Activated naive CD8-positive, alpha-beta T cell treated with anti-CD3 and anti-CD28 coated beads for 36 hours (primary cell): ENCODE measurements at places on chromosomes 7 and 10.

- DNase-seq, result no peak
Measured at GRCh38 chr7:132738254-132738653, 162.0 kb upstream of the PLXNA4 start.

DNA sequence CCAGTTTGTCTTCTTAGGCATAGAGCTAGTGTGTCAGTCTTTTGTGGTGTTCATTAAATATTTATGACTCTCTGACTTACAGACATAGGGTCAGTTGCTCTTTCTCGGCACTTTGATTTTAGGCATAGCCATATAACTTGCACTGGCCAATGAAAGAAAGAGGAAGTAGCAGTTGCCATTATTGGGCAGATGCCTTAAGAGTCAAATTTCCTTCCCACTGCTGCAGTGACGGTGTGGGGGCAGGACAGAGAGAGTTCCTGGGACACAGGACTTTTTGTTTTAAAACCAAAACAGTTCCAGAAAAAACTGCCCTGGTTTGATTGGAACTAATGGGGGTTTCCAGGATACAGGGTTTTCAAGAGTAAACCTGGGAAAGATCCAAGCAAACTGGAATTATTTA, 60.2 kb upstream of the PHF14 start:
- DNase-seq, result no peak

DNA sequence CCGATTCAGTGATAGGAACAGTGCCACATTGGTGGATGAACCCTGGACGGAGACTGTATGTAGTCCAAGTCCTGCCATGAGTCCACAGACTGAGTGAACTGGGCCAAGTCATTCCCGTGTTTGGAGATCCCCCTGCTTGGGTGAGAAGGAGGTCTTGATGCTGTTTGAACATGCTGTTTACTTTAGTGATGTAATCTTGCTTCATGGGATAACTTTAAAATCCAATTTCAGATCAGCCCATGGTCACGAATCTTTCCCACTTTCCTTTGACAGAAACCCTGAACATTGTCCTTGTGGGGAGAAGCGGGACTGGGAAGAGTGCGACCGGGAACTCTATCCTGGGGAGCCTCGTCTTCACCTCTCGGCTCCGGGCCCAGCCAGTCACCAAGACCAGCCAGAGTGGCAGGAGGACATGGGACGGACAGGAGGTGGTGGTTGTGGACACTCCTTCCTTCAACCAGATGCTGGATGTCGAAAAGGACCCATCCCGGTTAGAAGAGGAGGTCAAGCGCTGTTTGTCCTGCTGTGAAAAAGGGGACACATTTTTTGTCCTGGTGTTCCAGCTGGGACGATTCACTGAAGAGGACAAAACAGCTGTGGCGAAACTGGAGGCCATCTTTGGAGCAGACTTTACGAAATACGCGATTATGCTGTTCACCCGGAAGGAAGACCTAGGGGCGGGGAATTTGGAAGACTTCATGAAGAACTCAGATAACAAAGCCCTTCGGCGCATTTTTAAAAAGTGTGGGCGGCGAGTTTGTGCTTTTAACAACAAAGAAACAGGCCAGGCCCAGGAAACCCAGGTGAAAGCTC, 26.6 kb downstream of the GIMAP8 start:
- peak; percentile 35 for DNase-seq

DNA sequence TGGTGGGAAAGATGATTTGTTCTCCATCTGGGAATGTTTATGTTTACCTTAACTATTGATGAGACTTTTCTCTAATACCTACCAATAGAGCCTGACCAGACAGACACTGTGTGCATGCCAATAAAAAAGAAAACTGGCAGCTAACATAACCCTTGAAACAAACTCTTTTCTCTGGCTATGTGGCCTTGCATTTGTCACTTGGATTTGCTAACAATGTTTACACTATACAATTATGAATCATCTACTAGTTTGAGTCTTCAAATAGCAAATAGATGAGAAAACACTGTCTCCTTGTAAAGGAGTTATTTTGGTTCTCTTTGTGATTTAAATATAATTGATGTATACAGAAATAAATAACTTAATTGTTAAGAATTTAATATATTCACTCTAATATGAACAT, 273.1 kb downstream of the SEMA3D start:
- DNase-seq, result no peak

- DNase-seq, result no peak
Measured at GRCh38 chr7:66454600-66455225, 174.0 kb upstream of the KCTD7 start.

DNA sequence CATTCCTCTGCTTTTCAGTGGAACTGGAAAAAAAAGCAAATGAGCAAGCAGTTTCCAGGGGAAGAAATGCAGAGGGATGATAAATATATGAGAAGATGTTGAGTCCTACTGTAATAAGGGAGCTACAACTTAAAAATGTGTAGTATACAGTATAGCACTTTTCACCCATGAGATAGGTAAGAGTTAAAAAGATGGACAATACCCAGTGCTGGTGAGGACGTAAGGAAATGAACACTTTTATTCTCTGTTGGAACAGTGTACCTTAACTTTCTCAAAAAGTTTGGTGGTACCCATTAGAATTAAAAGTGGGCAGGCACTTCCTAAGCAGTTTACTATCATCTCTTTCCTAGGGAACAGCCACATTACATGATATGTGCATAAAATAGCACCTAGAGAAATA, 2.7 kb upstream of the FAM170B start:
- DNase-seq, result no peak

DNA sequence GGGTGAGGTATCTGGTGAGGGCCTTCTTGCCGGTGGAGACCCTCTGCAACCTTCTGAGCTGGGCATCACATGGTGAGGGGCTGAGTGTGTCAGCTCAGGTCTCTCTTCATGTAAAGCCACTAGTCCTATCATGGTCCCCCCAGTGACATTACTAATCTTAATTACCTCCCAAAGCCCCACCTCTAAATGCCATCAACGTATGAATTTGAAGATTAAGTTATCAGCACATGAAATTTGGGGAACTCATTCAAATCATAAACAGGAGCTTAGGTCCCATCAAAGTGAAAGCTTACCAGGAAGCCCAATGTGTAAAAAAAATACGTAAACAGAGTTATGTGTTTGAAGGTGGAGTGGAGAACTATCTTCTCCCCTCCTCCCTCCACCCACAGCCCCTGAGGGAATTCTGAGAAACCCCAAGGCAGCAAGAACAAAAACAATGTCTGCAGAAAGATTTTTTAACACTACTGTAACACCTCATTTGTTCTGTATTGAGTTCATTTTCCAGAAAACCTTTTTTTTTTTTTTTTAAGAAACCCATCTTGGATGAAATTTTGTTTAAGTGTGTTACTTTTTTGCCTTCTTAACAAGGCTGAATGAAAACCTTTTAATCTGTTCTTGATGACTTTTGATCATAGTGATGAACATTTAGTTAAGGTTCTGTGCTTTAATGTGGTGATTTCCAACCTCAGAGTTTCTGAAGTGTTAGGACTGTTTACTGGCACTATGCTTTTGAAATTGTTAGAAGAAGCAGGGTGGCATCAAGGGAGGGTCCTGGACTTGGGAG, 19.1 kb upstream of the PCGF5 start:
- DNase-seq, result peak; percentile 59

DNA sequence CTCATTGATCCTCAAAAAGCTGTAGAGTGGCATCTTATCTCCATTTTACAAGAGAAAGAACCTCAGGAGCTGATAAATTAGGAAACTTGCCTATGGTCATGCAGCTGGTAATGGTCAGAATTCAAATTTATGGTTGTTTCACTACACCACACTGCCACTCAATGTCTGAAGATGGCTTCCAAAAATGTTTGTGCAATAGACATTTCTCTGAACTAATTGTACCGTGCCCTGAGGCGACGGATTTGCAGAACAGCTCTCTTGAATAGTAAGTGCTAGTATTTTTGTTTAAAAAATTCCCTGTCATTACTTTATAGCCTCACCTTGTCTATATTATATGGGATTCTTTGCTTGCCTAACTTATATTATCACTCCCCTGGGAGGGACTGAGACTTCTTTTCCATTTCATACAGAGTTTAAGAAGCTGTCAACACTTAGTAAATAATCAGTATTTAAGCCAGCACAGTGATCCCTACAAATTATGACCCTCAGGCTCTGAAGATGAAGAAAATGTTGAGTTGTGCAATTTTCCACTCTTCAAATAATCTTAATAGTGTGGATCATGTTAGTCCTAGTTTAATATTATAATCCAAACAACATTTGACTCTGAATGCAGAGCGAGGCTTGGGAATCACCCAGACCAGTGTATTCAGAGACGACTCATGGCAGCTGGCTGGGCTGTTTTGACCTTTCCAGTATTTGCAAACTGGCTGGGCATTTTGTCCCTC, 346.6 kb downstream of the PTEN start:
- no peak for DNase-seq

GRCh38 chr10:77641788-77642397, 4.3 kb upstream of the KCNMA1 start:
- DNase-seq, result peak; percentile 31

DNA sequence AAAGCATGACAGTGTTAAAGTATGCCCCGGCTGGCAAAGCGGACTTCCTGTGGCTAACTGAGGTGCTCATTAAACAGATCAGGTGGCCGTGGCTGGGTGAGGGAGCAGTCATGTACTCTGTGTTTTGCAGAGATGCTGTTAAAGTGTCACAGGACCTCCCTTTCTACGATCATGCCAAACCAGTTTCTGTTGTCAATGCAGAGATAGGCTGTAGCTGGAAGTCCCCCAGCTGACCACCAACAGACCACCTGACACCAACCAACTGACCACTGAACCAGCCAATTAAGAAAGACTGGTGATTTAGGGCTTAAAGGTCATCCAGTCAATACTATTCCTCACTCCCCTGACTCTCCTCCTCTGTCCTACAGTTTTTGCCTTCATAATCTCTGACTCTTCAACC, 431.1 kb upstream of the LRGUK start:
- no peak for DNase-seq

DNA sequence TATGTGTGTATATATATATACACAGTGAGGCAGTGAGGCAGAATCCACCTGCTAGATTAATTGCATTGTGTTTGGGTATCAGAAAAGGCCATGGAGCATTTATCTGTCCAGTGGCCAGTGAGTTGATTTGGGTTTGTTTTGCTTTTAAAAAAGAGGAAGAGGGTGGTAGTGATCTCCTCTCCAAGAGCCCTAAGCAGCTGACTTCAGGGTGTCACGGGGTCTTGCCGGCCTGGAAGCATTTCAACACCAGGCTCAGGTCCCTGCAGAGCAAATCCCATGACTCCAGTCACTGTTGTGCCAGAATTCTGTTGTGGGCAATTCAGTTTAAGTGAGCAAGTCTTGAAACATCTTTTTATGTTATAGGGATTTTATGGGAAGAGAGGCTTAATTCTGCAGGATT, 30.6 kb upstream of the GPNMB start:
- no peak for DNase-seq

DNA sequence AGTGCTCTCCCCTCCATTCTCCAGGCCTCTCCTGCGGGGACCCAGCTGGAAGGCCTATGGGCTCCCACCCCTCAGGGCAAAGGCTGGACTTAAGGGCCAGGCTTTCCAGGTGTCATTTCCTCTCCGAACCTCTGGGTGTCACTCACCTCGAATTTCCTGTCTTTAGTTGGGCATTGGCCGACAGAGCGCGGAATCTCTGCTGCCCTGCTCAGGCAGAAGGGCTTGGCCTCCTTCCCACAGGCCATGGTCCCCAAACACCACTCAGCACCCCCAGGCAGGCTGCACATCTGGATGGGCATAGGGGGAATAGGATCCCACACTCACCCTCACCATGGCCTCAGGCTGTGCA, 212.9 kb downstream of the CCSER2 start:
- DNase-seq, result no peak

GRCh38 chr10:43210556-43210955, 56.3 kb downstream of the RASGEF1A start:
- DNase-seq, result no peak

GRCh38 chr7:25060487-25061055, 64.5 kb downstream of the CYCS start:
- DNase-seq, result no peak

DNA sequence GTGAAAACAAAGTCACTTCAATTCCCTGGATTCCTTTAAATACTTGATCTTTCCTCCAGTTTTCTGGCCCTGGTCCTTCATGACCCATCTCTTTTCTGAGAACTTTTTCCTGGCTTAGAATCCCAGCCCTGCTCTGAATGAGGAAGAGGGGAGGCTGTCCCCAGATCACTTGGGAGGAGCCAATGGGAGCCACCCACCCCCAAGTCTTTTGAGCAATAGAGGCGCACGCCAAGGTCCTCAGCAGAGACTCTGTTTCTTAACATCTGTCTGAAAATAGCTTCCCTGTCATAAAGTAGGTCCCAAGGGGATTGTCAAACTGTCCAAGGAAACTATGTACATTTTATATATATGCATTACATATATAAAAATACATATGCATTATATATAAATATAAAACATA, 126.8 kb downstream of the ADRA2A start:
- DNase-seq, result no peak

DNA sequence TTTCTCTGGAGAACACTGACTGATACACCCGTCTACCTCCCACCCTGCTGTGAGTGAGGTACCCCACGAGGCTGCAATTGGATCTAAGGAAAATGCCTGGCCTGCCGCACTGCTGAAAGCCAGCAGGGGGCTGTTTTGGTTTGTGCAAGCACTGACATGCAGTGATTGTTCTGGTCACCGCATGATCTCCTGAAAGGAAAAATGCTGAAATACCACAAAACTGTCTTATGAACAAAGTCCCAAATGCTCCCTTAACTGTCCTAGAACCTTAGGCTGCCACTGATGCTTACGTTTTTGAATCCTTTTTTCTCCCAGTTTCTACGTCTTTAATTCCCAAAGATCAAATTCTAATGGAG, 132.7 kb downstream of the JCAD start:
- DNase-seq, result no peak

GRCh38 chr7:55365205-55365674, at the start of gene LANCL2:
LANCL2 (plus strand) TSS chr7:55365337; CDS start chr7:55366026, 689 bp downstream.
- DNase-seq, result no peak

DNA sequence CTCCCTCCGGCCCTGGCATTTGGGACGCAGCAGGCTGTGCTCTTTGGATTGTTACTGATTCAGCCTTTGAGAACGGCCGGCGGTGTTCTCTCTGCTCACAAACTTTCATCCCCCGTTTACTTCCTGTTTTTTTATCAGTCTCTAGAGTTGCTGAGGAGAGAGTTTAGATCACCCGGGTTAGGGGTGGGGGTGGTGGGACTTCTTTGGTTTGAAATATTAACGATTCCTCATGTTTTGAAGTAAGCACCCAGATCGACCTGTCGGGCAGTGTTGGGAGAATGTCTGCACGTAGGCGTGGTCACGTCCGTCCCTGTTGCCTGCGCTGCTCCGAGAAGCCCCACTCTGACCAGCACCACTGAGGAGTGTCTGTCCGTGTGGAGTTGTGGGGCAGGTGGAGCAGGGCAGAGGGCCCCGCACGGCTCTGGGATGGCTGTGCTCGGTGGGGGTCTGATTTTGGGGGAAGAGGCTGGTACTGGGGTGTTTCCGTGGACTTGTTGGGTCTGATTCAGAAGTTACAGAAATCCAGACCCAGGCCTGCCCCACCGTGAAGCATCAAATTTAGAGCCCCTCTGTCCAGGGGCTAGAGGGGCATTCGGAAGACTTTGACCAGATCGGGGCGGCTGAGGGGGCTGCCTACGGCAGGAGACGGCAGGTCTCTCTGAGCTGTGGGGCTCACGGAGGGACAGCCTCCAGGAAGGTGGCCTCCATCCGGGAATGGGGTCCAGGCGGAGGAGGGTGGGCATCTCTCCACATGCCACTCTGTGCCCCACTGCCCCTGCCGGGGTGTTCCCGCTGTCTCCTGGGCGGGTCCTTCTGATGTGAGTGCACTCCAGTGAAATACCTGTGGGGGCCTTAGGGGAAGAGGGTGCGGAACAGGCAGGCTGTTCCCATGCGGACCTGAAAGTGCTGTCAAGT, 7.4 kb downstream of the INPP5A start:
- no peak for DNase-seq
